ENCODE measurements at places on chromosomes 2 and 18.

- DNase-seq, result no peak
These were observed 36.6 kb downstream of the DARS1 start for GRCh38 chr2:135948642-135949355.

GRCh38 chr2:174951745-174952144, 53.4 kb downstream of the CHN1 start:
- DNase-seq, result no peak

DNA sequence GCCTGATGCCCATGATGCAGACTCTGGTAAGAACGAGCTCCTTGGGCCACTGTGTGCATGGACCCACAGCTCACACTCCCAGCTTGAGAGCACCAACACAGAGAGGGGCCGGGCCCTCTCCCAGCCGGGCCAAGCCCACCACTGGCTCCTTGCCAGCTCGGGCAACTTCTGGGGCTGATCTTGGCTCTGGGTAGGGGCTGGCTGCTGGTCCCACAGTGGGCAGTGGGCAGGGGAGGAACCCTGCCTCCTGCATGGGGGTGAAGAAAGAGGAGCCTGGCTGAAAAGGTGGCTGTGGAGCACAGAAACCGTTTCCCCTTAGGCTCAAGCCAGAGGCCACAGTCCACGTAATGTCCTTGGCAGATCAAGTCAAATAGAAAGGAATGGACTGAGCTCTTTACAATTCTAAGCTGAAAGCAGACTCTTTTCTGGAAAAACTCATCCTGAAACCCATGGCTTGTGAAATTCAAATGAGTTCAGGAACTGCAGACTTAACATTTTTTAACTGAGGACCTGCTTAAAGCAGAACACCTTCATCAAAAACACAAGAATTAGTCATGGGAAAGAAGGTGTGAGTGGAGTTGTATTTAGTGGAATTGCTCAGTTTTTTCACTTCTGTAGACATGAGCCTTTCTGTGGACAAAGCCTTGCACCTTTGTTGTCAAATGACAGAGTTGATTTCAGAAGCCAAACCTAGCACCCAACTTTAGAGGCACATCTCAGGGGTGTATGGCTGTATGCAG, 104.9 kb downstream of the STPG4 start:
- no peak for DNase-seq

- no peak for DNase-seq
These were observed 211.3 kb upstream of the ARL4C start for GRCh38 chr2:234708091-234708683.

DNA sequence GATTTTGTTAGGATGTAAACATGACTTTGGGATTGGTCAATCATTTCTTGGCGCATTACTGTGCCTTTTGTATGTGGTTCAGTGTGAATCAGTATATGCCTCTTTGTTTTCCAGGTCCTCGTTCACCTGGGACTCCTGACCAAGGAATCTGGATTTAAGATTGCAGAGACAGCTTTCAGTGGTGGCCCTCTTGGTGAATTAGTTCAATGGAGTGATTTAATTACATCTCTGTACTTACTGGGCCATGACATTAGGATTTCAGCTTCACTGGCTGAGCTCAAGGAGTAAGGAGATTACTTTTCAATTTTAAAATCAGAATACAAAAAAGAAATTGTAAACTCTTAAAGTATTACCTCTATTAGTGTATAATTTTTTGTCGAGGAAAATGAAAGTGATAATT, 87.6 kb downstream of the MGAT5 start:
- no peak for DNase-seq
